ENCODE measurements at places on chromosomes 2 and 18.

GRCh38 chr2:241813644-241814392 lies 4.8 kb downstream of the NEU4 start:
- DNase-seq: no peak

- DNase-seq: no peak
Measured at GRCh38 chr2:232113821-232114220, 152.3 kb downstream of the DIS3L2 start.

DNA sequence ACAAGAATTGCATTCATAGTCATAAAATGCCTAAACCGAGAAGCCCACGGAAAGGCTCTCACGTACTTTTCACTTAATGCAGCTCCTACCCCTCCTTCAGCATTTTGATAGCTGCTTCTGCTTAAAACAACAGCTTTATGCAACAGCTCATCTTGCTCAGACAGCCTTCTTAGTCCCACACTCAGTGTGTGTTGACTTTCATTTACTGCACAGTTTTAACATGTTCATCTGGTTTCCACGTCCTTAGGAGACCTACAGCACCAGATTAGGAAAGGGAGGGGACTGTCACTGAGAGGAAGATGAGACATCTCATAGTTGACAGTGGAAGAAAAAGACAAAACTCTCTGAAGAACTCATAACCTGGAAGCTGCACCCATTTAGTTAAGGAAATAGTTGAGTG lies 435.4 kb downstream of the SETBP1 start:
- no peak for DNase-seq

DNA sequence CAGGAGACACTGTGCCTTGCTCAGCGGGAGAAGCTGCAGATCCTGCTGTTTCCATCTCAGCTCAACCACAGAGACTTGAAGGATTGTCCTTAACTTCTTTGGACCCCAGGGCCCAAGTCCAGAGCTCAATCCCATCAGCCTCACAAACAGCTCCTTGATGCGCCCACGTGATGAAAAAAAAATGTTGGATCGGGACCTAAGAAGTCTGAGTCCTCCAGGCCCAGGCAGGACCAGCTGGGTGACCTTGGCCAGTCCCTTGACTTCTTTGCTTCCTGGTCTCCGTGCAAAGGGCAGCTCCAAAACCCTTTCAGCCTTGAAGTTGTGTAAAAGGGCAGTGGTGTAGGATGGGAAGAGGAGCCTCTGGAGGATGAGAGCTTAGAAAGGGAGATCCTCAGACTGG lies 175.5 kb downstream of the ZFP36L2 start:
- DNase-seq: no peak

DNA sequence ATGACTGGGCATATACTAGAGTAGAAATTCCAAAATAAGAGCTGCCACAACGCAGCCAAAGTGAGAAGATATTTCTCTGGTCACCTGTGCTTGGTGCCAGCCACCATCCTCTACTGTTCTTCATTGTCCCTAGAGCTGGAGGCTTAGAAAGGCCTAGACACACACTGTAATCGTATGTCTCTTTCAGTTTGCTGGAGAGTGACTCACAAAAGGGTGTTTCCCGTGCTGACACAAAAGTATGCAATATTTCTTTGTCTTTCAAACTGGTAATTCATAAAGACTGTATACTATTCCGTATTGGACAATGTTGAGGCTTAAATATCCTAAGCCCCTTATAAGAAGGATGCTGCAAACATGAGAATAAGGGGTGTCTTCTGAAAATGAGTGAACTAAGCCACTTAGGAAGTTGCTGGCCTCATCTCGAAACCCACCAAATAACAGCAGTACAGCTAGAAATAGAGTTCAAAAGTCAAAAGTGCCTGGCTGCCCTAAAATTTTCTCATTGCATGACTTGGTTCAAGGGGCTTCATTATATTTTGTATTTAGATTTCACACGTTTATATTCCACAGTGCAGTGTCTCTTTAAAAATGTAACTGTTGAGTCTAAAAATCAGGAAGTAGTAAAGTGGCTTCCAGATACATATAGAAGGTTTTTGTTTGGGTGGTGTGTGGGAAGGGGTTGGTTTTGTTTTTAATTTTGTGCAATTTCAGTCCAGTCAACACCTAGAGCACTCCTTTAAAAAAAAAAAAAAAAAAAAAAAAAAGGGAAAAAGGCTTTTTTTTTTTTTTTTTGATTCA lies 601.1 kb downstream of the ARHGAP15 start:
- no peak for DNase-seq

DNA sequence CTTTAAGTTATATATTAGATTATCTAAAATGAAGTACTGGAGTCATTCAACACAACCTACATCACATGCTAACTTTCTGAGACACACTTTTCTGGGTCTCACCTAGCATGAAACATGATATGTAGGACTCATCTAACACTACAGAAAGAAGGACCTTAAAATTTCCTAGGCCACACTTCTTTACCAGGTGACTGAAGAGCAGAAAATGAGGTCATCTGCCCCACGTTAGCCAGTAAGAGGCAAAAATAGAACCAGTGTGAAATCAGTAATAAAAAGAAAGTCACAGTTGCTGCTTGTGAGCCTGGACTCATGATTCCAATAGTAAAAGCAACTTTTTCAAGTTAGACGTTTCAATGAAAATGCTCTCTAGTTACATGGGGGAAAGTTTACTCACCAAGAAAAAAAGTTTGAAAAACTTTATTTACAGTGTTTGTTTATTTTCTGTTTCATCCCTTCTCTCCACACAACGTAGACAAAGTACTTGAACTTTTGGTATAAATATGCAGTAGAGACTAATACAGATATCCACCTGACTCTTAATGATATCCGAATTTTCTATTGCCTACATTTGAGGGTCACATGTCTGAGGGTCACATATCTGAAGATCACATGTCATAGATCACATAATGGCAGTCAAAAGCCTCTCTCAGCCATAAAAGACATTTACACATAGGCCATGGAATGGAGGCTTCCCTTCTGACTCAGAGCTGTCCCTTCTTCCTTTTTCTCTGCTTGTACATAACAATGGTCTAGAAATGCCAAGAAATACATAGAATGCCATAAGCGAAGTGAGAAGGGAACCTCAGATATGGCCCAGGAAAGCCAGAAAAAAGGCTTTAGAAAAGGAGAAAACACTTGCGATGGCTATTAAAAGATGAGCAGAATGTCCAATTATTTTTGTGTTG lies 362.9 kb downstream of the ZEB2 start:
- DNase-seq: no peak

- DNase-seq: no peak
Measured at GRCh38 chr2:149645391-149645790, 57.8 kb upstream of the MMADHC start.

- DNase-seq: no peak
Measured at GRCh38 chr2:27752551-27753237, 18.8 kb upstream of the MRPL33 start.

GRCh38 chr2:232024457-232024856 lies 62.9 kb downstream of the DIS3L2 start:
- DNase-seq: no peak

GRCh38 chr2:220783671-220784070 lies 788.4 kb downstream of the EPHA4 start:
- DNase-seq: no peak

DNA sequence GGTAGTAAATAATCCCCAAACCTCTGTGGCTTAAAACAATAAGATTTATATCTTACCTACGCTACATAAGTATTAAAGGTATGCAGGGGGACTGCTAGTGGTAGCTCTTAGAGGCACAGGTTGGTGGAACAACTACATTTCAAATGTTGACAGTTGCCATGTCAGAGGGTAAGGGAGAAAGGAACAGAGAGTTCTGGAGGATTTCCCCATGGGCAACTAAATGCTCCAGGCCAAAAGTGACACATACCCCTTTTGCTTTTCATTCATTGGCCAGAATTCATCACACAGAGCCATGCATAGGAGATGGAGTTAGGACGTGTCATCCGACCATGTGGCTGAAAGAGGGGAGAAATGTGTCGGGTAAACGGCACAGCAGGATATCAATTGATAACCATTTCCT lies 133.2 kb downstream of the NAPG start:
- DNase-seq: no peak

- DNase-seq: no peak
Measured at GRCh38 chr2:37637985-37638384, 33.5 kb downstream of the CDC42EP3 start.

GRCh38 chr2:147177071-147177857 lies 667.6 kb upstream of the ACVR2A start:
- DNase-seq: no peak

Data from activated T-cell treated with anti-CD3 and anti-CD28 coated beads for 24 hours (primary cell).